EL (cell line): ENCODE measurements at places on chromosomes 1 and 21.
A peak's percentile ranks its signal among the peaks of the same experiment; 100 is the strongest.

DNA sequence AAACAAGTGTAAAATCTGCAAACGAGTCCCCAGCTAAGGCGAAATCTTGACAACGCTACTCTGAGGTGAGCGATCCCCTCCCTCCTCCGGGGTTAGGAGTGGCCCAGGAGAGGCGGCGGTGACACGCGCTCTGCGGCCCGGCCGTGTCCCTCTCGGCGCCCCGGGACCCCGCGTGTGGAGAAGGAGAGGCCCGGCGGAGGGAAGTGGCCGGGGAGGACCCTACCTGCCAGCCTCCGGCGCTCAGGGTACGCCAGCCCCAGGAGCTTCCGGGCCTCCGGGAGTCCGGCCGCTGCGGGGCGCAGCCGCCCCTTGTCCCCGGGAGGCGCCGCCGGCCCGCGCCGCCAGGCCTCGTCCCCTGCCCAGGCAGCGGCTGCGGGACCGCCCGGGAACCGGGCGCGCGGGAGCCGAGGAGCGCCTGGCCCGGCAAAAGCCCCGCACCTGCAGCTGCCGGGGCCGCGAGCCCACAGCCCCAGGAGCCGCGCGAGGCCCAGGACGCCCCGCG is 543 bp downstream of the ABCB10 start:
- peak; percentile 39 for DNase-seq

GRCh38 chr1:53639251-53639763 is 99.7 kb downstream of the GLIS1 start:
- DNase-seq, result no peak

DNA sequence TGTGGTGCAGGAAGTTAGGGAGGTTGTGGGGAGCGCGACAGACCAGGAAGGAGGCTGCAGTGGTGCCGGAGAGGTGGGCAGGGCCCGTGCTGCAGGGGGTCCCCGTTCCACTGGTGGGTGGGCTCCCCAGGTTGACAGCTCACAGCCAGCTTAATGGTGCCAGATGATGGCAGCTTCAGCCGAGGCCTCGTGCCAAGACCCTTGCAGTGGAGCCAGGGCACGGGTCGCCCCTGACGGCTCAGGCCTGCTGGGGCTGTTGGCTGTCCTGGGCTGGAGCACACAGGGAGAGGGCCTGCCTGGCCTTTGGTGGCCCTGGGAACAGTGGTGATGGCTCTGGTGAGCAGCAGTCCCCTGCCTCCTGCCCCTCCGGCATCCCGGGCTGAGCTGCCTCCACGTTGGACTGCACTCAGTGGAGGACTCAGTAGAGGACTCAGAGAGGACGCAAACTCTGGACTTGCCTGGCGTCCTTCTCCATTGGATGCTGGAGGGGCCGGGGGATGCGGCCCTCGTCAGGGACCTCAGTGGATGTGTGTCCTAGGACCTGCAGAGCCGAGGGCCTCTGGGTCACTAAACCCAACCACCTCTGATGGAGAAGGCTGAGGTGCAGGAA is 46.8 kb upstream of the CCDC27 start:
- no peak for DNase-seq

DNA sequence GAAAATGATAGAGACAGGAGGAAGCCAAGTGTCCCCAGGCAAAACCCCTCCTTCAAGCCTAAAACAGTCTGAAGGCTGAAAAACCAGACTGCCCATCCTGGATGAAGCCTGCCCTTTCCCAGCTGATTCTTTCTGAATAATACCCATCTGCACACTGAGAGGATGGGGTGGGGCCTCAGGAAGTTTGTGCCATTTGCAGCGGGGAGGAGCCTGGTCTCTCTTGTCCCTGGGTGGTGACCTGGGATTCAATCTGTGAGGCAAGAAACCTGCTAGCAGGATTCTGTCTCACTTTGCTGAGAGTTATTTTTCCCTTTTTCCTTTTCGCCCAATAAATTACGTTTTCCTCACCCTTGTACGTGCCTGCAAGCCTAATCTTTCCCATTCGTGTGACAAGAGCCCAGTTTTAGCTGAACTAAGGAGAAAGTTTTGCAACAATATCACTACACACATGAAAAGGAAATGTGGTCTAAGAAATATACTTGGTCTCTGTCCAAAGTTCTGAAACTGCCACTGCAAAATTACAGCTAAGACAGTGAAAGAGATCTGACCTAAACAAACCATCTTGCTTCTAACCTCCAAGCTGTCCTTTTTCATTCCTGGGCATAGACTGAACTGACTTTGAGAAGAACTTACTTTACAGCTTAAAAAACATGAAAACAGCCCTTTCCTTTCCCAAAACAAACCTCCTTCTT is 105.0 kb downstream of the COP1 start:
- DNase-seq, result peak; percentile 11

DNA sequence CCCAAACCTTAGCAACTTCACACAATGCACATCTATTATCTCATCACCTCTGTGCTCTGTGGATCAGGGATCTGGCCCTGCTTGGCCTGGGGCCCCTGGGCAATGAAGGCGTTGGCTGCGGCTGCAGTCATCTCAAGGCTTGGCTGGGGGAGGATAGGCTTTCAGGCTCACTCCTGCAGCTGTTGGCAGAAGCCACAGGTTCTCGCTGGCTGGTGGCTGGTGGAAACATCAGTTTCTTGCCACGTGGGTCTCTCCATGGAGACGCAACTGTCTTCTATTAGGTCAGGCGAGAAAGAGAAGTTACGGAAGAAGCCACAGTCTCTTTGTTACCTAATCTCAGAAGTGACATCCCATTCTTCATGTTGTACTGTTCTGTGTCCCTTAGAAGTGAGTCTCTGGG is 3.6 kb upstream of the NPPA start:
- DNase-seq, result no peak

DNA sequence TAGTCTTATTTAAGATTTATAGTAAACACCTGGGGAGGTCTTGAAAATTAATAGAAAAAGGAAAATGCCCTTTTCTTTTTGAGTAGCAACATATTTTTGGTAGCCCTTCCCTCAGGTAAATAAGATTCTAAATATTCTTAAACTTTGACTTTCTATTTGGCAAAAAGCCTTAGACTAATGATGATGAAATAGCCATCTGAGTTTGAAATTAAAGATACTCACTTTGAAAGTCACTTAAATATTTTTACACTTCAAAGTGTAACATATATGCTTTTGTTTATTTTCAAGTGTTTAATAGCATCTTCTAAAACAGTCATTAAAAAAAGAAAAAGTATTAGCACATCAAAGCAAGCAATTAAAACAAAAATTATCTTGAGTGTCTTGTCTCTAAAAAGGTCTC is 135.1 kb downstream of the NEK7 start:
- DNase-seq, result no peak

- no peak for DNase-seq
These were observed at the start of gene RXRG for GRCh38 chr1:165444897-165445370. RXRG (minus strand) TSS chr1:165445126; CDS start chr1:165444893, 233 bp downstream.
